CD4-positive, alpha-beta T cell treated with Interleukin-4 for 4 hours (primary cell): ENCODE measurements at places on chromosomes 3 and 15.
A peak's percentile ranks its signal among the peaks of the same experiment; 100 is the strongest.

- DNase-seq = peak; percentile 26
Observed at GRCh38 chr15:90062023-90062442, 40.2 kb downstream of the IDH2 start.

DNA sequence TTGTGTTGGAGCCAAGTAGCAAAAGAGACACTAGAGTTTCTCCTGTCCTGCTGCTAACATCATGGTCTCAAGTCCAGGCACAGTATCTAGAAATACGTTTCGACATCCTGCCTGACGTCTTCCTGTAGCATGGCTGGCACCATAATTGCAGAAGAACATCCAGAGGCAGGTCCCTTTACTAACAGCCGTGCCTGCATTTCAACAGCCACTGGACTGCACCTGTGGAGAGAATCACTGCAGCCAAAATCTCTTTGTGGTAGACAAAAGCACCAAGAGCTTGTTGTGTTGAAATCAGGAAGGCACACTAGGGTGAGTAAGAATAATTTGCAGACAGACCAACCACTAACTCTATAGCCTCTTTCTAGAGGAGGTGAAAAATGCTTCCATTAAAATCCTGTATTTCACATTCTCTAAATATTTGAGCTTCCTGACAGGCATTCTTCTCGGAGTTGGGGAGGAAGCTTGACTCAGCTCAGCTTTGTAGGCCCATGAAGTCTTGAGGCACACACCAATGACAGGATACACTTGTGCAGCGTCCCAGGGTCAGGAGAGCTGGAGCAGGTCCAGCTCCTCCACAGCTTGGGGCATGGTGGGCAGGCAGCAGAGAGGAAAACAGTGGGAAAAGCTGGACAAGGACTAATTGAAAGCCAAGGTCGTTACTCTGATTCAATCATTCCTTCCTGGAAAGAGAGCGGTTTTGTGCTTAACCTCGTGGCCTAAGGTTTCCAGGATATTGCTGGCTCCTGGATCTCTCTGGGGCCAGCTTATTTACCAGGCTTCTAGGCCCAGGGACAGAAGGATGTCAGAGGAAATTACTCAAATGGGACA, 244.9 kb downstream of the FAM43A start:
- DNase-seq = no peak

GRCh38 chr3:114857299-114857701, 289.8 kb downstream of the ZBTB20 start:
- DNase-seq = no peak

DNA sequence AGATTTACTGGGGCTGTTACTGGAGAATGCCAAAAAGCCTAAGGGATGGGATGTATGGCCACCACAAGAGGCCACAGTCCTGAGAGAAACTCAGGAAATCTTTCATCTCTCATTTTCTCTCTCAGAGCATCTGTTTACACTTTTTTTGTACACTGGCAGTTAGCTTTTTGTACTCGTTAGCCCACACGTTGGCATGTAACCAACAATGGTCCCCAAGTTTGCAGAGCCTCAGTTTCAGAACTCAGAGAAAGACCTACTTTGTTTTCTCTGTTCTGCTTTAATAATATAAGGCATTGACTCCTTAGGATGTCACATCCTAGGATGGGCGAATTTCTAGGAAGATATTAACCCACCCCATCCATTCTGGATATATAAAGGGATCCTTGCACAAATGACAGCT, 183.5 kb downstream of the SUCNR1 start:
- DNase-seq = no peak

- no peak for DNase-seq
Observed at GRCh38 chr15:67413770-67414390, 107.1 kb upstream of the C15orf61 start.

DNA sequence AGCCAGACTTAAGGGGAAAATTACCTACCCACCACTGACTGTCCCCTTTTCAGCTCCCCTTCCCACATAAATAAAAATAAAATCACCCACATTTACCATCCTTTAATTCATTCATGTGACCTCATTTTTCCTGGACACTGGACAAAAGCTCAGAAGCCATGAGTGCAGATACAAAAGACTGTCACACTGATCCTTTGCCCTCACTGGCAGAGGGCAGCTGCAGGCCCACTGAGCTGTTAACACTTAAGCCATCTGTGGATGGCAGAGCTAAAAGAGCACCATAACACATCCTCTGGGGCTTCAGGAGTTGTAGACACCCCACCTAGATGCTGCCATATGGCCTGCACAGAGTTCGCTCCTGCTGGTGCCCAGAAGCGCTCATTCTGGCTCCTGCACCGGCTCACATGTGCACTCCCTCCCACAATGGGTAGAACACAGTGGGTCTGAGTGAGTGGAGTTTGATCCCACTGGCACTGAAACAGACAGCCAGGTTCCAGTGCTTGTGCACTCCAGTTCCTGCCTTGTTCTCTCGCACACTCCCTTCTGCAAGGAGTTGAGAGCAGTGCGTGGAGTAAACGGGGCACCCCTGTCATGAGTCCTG, 38.8 kb downstream of the EDC3 start:
- DNase-seq = no peak

DNA sequence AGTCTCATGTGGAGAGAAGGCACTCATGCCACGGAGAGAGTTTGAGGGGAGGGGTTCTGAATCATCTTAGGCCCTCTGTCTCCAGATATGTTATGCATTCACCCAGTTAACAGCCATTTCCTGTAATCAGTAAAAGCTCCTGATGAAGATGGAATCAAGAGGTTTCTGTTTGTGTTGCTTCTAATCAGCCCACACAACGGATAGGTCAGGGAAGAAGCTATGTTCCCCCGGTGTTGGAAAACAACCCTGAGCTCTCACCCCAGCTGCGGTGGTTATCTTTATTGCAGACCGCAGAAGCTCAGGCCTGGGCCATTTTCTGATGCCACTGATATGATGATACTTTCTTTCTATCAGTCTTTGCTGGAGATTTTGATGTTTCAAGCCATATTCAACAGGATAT, 338.5 kb upstream of the ONECUT1 start:
- DNase-seq = no peak

DNA sequence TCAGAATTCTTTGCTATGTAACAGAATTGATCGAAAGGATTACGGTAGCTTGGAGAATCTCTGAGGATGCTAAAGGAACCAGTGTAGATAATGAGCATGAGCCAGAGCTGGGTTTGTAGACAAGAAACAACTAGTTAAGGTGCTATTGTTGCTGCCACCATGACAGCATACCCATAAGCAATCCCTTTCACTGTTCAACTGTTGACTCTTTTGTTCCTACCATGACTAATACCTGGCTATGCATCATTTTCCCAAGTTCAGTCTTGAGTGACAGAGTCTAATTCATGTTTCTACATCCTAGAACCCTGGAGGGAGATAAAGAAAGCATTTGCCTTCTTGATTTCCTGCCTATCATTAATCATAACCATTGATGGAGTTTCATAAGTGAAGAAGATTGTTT, 600.3 kb downstream of the OTOL1 start:
- DNase-seq = no peak

DNA sequence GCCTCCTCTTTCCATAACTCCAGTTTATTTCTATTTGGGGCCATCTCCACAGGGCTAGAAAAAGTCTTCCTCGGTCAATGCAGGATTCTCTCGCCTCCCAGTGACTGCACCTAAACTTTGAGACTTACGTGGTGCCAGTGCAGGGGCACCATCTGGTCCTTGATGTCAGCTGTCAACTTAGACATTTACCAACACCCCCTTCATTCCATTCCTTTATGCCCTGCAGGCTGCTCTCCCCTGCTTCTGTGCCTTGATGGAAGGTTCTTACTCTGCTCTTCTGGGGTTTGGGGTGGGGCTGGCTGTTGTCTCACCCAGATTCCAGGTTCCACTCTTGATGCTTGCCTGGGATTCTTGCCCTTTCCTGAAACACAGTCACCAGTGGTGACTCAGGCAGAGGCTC, 101.8 kb downstream of the ST8SIA2 start:
- DNase-seq = no peak

DNA sequence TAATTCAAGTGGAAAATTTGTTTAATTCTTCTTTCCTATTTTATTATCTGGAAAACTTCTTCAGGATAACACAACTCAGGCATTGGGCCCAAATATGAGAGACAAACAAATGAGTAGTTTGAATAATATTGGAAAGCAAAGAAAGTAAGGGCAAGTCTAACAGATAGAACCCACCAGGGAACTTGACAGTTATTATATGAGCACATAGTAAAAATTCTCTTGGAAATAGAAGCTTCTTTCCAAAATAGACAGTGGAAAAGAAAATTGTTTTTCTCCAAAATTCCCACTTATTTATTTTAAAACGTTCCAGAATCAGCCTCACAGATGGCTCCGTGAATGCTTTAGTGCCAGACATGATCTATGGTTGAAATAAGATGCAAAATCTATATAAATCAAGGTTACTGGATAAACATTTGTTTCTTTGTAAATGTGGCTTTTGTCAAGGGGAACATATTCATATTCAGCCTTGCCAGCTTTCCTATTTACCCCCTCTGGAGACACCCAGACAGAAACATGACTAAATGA, 23.9 kb downstream of the LDHAL6B start:
- no peak for DNase-seq

- no peak for DNase-seq
Observed at GRCh38 chr3:42988566-42988965, 9.5 kb downstream of the GASK1A start.

DNA sequence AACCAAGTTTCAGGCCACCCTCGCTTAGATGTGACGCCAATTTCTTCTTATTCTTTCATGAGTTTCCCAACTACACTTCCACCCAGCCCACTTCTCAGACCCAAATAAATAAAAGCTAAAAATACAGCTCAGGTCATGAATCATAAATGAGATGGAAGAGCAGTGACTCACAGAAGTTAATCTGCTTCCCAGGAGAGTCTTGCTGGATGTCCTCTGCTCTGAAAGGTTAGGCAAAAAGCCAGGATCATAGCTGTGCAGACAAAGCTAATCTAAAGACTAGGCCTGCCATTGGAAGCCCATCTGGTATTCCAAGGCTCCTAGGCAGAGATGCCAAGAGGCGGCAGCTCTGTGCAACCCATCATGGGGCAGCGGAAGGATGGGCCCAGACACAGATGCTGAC, 24.1 kb downstream of the SHC4 start:
- DNase-seq = no peak

GRCh38 chr15:43239732-43240491, 19.1 kb upstream of the EPB42 start:
- no peak for DNase-seq

GRCh38 chr3:64027658-64028057, 4.4 kb upstream of the PSMD6 start:
- DNase-seq = no peak
